SK-N-DZ (cell line): ENCODE measurements at places on chromosomes 16 and 17.

DNA sequence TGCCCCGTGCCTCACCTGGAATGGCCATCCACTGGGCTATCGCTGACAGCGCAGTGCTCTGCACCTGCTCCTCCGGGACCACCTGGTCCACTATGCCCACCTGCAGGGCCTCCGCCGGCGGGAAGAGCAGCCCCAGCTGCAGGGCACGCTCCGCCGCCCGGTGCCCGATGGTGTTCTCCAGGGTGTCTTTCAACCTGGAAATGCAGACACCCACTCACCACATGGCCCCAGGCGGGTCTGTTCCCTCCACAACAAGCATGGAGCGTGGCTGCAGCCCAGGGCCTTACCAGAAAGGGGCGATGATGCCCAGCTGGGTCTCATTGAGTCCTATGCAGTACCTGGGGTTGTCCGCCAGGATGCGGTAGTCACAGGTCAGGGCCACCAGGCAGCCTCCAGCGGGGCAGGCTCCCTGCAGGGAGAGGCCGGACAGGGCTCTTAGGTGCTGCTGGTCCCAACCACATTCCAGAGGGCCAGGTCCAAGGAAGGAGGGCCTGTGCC lies 6.8 kb downstream of the DNASE1L2 start:
- DNase-seq = no peak

DNA sequence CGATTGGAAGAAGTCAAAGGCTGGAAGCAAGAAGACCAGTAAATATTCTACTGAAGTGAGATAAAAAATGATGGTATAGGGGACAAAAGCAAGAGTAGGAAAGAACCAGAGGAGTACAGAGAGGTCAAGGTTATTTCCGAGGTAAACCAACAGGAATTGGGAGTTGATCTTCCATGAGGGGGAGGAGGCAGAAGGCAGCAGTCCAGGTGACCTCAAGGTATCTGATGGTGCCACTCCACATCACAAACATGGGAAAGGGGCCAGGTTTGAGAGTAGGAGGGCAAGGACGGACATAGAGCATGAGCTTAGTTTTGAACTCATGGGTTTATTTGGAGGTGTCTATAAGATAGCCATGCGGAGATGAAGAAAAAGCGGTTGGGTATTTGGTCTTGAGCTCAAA lies 79.4 kb upstream of the CDYL2 start:
- no peak for DNase-seq

DNA sequence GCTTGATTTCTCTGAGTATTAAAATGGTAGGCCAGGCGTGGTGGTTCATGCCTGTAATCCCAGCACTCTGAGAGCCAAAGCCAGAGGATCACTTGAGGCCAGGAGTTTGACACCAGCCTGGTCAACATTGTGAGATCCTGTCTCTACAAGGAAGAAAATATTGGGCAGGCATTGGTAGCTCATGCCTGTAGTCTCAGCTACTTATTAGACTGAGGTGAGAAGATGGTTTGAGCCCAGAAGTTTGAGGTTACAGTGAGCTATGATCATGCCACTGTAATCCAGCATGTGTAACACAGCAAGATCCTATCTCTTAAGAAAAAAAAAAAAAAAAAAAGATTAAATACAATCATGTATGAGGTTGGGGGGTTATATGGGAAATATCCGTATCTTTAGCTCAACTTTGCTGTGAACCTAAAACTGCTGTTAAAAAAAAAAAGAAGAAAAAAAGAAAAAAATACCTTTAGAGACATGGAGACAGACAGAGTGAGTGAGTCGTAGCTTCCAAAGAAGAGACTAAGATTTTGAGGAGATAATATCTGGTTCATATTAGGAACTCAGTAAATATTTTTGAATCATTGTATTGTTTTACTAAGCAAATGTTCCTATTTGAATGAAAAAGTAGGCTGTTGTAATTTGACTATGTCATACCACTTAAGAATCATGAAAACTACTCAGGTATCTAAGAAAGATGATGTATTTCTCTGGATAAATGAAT lies 325.7 kb upstream of the TBX2 start:
- no peak for DNase-seq

GRCh38 chr16:50260206-50261159 lies 5.9 kb upstream of the ADCY7 start:
- DNase-seq = no peak

GRCh38 chr17:78329263-78330059 lies 30.4 kb downstream of the SOCS3 start:
- DNase-seq = no peak

- no peak for DNase-seq
Observed at GRCh38 chr17:62797959-62798358, 10.2 kb downstream of the MARCHF10 start.

- no peak for DNase-seq
Observed at GRCh38 chr16:963913-964312, 6.9 kb downstream of the LMF1 start.

- DNase-seq = no peak
Observed at GRCh38 chr16:65845466-65846209, 520.9 kb upstream of the CDH5 start.
